NCI-H146 (cell line): ENCODE measurements at places on chromosomes 16 and 17.

GRCh38 chr17:13736916-13737315 lies 135.2 kb upstream of the HS3ST3A1 start:
- DNase-seq: no peak

DNA sequence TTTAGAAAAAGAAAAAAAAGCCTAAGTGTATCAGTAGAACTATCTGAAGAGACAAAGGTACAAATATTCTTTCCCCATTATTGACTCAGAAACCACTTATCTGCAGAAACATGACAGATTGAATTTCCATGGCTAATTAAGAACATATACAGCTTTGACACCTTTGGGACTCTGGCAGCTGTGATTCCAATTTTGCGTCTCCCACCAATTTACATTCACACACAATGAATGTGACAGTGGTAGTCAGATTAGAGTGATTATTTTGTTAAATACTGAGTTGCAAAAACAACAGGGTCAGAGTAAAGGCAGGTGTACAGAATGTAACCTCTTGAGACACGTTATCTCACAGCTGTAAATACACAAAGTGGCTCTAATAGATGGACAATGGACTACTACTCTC lies 5.3 kb upstream of the PPM1D start:
- peak; percentile 92 for DNase-seq

DNA sequence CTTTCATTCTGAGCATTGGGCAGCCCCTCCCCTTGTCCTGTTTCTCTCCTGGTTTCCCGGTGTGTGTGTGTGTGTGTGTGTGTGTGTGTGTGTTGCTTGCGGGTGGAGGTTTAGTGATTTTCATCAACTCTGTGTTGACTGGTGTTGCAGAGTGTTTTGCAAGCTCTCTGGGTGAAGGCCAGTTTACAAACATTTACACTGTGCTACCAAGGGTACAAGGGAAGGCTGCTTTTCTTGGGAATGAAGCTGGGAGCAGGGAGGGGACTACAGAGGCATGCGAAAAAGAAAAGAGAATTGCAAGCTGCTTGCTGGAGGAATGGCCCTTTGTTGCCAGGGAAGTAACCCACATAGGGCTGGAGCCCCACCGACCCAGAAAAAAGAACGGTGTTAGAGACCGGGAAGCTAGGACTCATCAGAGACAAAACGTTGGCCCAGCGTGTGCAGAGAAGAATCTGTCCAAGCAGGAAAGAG lies 29.6 kb downstream of the HS3ST3B1 start:
- no peak for DNase-seq

DNA sequence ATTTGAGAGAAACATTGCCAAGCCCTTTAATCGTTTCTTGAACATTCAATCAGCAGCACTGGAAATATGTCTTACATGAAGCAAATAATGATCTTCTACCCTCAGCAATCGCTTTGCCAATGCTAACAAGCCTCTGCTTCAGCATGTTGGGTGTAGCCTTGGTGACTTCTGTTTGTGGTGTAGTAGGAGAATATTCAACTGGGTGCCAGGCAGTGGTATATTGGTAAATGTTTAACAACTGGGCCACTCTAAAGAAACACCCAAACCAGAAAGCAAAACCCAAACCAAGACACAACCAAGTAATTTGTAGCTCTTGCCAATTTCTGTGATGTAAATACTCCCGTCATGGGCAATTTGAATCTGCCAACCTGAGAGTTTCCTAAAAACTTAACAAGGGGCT lies 9.7 kb downstream of the CDH13 start:
- no peak for DNase-seq

GRCh38 chr17:50911890-50912289 lies 45.7 kb upstream of the TOB1 start:
- no peak for DNase-seq

- no peak for DNase-seq
Observed at GRCh38 chr17:59620064-59620359, 317 bp downstream of the CLTC start.

DNA sequence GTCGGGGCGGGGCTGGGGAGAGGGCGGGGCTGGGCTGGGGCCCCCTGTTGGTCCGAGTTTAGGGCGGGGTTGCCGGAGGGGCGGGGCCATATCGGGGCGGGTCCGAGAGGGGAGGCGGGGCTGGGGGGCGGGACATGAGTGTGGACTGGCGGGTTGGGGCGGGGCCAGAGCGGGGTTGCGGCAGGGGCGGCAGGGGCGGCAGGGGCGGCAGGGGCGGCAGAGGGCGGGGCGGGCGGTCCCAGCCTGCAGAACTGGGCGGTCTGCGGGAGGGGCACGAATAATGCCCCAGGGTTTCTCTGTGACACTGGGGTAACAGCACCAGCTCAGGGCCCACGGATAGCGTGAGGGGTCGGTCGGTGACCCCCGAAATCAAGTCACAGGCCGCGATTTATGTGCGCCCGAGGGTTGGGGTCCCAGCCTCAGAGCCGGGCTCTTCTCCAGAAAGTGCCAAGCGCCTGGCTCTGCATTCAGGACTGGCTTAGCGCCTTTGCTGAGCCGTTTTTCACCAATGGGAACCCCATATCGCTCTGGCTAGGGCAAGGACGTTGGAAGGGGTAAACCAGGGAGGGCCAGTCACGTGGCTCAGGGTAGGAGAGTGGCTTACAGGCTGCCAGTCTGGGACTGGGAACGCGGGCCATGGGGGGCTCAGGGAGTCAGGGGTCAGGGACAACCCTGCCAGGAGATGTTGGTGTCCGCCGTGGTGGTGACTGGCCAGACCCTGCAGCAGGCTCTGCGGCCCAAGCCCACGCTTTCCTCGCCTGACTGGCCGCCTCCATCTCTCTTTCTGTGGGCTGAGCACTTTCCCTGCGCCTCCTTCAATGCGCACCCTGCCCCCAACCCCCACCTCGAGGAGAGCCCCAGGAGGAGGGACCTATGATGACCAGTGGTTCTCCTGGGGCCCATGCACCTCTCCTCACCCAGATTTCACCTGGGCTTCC lies 1.2 kb upstream of the METTL26 start:
- DNase-seq: peak; percentile 55

DNA sequence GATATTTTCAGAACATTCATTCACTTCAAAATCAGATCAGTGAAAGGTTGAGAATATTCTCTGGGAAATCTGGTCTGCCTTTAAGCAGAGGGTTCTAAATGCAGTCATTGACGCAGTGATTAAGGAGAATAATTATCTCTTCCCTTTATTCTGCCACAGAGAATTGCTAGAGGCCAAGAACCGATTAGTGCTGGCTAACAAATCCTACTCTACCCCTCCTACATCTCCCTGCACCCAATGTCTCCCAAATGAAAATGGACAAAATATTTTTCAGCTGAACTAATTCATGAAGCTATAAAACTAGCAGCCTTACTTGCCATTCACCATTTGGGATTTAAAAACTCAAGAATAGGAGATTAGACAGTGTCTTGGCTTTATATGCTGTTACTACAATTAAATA lies 185.5 kb upstream of the SOX9 start:
- peak; percentile 69 for DNase-seq

DNA sequence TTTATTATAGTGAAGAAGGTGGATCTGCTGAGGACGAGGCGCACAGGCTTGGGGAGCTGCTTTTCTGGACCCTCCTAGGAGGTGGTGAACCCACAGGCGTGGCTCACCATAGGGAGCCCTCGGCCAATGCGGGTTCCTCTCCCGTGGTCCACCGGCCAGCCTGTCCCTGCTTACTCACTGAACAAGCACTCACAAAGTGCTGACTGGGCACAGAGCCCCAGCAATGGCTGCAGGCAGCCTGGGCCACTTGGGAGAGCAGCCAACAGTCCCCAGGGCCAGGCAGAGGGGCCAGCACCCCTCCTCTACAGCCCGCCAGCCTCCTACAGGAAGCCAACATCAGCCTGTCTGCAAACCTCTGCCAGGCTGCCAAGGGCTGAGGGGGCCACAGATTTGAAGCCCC lies 19.1 kb upstream of the NCBP3 start:
- DNase-seq: no peak

DNA sequence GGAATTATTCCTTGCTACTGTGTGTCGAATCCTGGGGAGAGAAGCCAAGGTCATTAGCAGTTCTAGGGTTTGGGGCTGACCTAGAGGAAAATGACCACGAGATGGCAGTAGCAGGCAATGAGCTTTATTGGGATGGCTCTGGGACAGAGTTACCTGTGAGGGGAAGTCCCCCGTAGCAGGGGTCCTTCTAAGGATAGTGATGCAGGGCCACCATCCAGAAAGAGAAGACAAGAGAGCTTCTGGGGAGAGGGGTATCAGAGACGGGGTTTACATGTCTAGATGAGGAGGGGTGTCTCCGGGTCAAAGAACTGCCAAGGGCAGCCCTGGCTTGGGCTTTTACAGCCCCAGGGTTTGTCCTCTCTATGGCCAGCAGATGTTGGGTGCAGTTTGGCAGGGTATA lies 6.4 kb upstream of the GGT6 start:
- peak; percentile 71 for DNase-seq

DNA sequence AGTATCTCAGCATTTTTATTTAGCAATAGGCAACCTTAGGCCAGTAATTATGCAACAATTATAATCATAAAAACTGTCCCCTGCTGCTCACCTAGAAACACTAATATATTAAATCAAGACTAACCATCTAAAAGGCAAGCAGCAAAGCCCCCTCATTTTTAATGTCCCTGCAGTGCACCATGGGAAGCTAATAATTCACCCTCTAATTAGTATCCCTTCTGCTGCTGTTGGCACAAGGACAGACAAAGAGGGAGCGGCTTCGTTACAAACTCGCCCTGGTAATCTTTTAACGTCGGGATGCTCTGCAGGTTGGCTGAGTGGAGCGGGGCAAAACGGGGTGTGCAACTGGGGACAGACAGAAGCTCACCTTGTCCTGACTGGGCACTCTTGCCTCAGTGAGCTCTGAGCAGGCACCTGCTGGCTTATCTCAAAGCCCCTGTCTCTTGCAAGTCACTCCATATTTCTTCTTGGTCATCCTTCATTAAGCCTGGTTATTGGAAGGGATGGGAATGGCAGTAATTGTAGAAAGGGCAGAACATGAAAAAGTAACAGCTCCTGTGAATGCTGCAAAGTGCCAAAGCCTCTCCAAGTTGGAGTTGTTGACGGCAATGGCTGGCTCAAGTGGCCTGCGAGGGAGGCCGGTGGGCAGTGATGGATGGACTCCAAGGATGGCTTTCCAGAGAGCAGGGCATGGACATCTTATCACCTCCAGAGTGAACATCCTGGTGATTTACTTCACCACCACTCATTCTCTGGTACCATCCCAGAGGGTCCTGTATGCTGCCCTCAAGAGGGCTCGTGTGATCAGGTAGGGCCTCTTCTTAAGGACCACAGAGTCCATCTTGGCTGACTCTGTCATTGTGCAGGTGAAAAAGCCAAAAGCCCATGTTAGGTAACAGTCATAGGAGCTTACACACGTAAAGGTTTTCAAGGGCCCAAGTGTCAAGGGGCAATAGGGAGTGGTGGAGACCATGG lies 219.6 kb upstream of the N4BP1 start:
- DNase-seq: no peak

- peak; percentile 57 for DNase-seq
Observed at GRCh38 chr17:43905985-43906852, 1.1 kb downstream of the MPP2 start.

GRCh38 chr16:67562526-67562917 lies at the start of gene CTCF:
Gene CTCF (plus strand): TSS chr16:67562526. CDS start chr16:67610833, 48,307 bp downstream.
- DNase-seq: peak; percentile 73

- DNase-seq: no peak
Observed at GRCh38 chr17:50926523-50926922, 60.4 kb upstream of the TOB1 start.

GRCh38 chr16:48492133-48492532 lies 106.9 kb upstream of the SIAH1 start:
- DNase-seq: no peak

- no peak for DNase-seq
Observed at GRCh38 chr17:67171560-67171959, 73.4 kb downstream of the HELZ start.

DNA sequence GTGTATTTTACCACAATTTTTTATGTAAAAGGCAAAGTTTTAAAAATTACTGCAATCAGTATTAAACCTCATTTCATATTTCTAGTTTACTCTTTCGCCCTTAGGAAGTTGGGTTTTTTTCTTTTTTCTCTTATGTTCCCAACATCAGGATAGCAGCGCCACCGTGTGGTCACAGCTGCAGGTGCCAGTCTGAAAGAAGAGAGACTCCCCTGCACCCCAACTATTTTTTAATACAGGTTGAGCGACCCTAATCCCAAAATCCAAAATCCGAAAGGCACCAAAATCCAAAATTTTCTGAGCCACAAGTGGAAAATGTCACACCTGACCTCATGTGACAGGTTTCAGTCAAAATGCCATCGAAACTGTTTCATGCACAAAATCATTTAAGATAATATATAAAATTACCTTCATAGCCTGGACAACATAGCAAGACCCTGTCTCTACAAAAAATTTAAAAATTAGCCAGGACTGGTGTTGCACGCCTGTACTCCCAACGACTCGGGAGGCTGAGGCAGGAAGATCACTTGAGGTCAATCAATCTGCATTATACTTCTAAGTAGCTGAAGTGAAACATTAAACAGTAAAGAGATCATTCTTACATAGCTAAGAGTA lies 21.8 kb upstream of the ASGR2 start:
- DNase-seq: peak; percentile 52

DNA sequence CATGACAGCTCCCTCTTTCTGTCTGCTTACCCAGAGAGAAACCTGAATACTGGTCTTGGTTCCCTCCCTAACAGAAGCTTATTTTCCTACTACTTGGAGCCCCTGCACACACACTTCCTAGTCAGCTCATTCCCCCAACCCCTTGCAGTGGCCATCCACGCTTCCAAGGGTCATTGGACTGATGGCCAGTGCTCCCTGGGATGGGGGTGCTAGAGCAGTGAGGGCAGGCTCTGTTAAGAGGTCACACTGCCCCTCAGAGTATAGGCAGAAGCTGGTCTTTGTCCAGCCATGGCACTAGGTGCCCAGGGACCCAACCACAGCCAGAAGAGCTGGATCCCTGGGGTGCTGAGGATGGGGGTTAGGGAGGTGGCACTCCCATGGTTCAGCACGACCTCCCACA lies 12.5 kb downstream of the DRC3 start:
- no peak for DNase-seq

GRCh38 chr16:21592191-21592590 lies 7.2 kb upstream of the METTL9 start:
- no peak for DNase-seq

GRCh38 chr17:78910497-78911284 lies 7.7 kb upstream of the CEP295NL start:
- no peak for DNase-seq
